ENCODE measurements at places on chromosomes 2 and 18.

GRCh38 chr2:64328756-64329155 is 125.2 kb upstream of the LGALSL start:
- no peak for DNase-seq

- DNase-seq, result no peak
Measured at GRCh38 chr2:160125366-160125765, 63.0 kb upstream of the PLA2R1 start.

DNA sequence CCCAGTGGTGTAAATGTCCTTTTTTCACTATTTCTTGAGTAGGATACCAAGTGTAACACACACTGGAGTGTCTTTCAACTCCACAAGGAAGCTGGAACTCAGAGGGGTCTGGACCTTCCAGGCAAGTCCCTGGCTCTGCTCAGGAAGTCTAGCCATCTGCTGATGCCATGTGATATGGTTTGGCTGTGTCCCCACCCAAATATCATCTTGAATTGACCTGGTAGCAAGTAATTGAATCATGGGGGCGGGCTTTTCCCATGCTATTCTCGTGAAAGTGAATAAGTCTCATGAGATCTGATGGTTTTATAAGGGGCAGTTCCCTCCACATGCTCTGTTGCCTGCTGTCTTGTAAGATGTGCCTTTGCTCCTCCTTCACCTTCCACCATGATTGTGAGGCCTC is 99.4 kb upstream of the CDC42EP3 start:
- DNase-seq, result no peak

DNA sequence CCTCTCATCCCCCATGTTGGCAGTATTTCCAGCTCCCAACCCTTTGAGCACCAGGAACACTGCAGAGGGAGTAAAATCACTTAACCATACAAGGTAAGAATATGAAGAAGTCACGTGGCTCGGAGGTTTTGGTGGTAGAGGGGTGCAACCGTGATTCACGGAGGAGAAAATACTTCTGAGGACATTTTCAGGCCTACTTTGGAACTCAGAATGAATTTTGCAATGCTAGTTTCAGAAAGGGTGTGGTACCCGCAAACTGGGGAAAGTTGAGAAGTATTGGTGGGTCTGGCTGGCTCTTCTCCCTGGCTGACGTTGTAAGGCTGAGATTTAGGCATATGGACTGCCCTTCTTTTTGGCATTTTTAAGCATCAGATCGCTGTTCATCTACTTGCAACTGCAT is 442 bp downstream of the SERPINB5 start:
- DNase-seq, result no peak

DNA sequence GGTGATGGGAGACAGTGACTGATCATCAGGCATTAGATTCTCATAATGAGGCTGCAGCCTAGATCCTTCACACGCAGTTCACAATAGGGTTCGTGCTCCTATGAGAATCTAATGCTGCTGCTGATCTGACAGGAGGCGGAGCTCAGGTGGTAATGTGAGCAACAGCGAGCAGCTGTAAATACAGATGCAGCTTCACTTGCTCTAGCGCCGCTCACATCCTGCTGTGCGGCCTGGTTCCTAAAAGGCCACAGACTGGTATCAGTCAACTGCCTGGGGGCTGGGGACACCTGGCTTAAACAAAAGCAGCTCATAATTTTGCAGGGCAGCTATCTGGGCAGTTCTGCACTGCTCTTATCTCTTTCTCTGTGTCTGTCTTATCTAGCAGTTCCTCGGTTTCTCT is 20.4 kb upstream of the CD226 start:
- DNase-seq, result no peak

GRCh38 chr2:190360561-190360960 is 17.2 kb downstream of the INPP1 start:
- DNase-seq, result no peak

DNA sequence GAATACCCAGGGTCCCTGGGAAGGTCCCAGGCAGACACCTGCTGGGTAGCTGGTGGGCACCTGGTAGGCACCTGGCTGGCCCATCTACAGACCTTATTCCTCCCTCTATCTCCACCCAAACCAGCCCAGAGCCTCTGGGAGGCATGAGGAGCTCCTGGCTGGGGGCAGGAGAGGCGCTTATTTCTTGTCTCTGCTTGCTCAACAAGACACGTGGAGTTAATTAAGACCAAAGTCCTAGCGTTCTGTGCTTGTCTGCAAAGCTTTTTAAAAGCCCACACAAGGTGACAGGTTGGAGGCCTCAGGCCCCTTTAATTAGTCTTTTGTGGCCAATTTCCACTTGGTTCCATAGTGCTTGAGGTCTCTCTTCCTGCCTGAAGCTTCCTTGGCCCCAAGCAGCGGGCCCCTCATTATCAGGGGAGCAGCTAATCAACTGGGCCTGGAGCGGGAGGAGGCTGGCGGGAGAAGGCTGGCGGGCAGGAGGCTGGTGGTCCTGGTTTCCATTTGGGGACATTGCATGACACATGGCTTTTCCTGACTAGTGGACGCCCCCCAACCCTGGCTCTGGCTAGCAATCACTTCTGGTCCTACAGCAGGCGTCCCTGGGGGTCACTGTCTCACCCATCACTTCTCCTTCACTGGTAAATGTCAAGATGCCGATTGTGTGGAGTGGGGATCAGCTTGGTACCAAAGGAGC is 65.4 kb upstream of the HDAC4 start:
- no peak for DNase-seq

DNA sequence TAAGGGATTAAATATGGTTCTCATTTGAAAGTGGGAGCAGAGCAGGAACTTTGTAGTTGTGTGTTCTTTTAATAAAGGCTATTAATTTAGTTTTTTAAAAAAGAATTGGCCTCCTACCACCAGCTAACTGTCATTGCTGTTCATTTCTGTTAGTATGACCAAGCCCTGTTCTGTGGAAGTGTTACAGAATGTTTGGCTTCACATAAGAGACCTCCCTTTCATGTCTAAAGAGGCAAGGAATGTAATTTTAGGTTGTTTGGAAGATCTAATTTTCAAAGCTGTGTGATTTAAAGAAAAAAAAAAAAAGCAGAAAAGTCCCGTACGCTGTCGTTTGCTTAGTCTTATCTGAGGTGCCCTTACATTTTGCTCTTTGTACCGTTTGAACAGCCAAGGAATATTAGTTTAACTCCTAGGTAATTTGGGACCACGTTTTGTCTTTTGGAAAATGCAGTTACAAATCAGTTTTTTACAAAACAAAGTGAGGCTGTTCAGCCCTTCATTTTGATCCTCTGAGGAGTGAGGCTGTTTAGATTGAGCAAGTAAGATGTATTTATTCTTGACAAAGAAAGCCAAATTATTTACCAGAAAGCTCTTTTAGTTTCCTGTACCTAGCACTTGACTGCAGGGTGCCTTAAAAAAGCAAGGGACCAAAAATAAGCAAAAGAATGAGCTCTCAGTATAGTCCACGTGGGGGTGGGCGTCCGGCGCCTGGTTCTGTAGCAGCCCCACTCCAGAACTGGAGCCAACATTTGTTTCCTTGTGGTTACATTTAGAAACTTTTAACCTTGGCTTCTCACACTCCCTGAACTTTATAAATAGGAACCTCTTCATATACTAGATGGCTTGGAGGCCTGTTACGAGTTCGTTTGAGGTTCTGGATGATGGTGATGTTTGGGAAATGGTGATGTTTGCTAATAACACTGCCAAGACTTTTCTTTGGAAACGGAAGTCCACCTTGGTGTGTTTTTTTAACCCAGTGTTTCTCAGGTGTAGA is 136.2 kb downstream of the FMNL2 start:
- DNase-seq, result no peak

- DNase-seq, result no peak
Measured at GRCh38 chr2:129780316-129781270, 198.9 kb upstream of the RAB6C start.

DNA sequence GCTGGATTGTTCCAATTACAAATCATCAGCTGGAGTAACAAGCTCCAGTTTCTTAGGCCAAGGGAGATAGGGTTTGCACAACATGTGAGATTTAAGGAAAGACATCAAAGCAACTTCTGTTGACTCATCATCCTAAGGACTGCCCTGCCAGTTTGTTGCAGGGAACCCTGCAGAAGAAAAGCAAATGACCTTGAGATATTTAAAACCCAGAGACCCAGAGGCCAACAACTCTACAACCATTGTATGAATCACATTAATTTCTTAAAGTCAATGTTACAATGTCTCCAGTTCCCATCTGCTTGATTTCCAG is 491.8 kb upstream of the ACVR2A start:
- no peak for DNase-seq
